Endodermal cell (in vitro differentiated cells): ENCODE measurements at places on chromosomes 5 and 9. TPM values are rescaled to one million over a fixed set of nuclear protein-coding genes. Genes with fewer than 3 reads are reported as not detected.

- no peak overlapping the region for H3K4me3 ChIP-seq
- no peak overlapping the region for H3K27ac ChIP-seq
- H3K4me1 ChIP-seq, result no peaks in the 10 kb centered on the region
- DNase-seq, result no peak
These were observed 28.6 kb downstream of the NKD2 start for GRCh38 chr5:1037123-1037670.

FRMD3 gene
- total RNA-seq, result 0.13 and 0.34 TPM in 2 replicates

DNA sequence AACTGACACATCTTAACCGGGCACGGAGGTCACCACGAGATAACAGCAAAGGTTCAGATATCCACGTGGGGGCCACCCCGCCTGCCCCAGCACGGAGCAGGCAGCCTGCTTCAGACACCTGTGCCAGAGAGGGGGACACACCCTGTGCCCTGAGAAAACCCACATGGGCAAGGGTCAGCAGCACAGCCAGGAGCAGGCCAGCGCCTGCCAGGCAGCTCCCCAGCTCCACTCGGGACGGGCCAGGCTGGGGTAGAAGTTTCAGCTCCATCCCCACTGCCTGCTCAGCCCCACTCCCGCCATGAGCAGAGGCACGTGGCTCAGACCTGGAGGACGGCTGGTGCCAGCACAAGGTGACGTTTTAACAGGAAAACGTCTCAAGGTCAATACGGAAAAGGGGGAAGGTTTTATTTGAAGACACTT, 22.2 kb downstream of the SLC12A7 start:
- no peak overlapping the region for H3K4me3 ChIP-seq
- no peak overlapping the region for H3K27ac ChIP-seq
- H3K27me3 ChIP-seq, result no peaks in the 10 kb centered on the region

GRCh38 chr9:71859939-71860338, 51.1 kb downstream of the ABHD17B start:
- no peak overlapping the region for H3K27ac ChIP-seq
- peak overlapping the region; percentile 5 for H3K4me3 ChIP-seq
- no peak for DNase-seq
- no peaks in the 10 kb centered on the region for H3K27me3 ChIP-seq
- H3K4me1 ChIP-seq, result no peaks in the 10 kb centered on the region
- peaks cover 39% of the 10 kb centered on the region for H3K36me3 ChIP-seq

DNA sequence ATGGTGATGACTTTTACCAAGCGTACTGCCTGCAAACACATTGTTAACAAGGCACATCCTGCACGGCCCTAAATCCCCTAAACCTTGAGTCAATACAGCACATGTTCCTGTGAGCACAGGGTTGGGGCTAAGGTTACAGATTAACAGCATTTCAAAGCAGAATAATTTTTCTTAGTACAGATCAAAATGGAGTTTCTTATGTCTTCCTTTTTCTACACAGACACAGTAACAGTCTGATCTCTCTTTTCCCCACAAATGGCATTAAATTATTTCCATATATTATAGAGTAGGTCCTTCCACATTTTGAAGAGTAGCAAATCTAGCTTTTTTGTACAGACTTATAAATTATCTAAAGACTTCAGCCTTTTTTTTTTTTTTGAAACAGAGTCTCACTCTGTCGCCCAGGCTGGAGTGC, 1.6 kb upstream of the TMEM141 start:
- peak overlapping the region; percentile 64 for H3K4me3 ChIP-seq
- peak overlapping the region; percentile 54 for H3K27ac ChIP-seq

GRCh38 chr5:124285071-124285470, 461.4 kb downstream of the ZNF608 start:
- H3K36me3 ChIP-seq, result no peaks in the 10 kb centered on the region
- no peak overlapping the region for H3K4me3 ChIP-seq
- H3K27me3 ChIP-seq, result no peaks in the 10 kb centered on the region
- no peak for DNase-seq
- peaks cover 16% of the 10 kb centered on the region for H3K4me1 ChIP-seq

DNA sequence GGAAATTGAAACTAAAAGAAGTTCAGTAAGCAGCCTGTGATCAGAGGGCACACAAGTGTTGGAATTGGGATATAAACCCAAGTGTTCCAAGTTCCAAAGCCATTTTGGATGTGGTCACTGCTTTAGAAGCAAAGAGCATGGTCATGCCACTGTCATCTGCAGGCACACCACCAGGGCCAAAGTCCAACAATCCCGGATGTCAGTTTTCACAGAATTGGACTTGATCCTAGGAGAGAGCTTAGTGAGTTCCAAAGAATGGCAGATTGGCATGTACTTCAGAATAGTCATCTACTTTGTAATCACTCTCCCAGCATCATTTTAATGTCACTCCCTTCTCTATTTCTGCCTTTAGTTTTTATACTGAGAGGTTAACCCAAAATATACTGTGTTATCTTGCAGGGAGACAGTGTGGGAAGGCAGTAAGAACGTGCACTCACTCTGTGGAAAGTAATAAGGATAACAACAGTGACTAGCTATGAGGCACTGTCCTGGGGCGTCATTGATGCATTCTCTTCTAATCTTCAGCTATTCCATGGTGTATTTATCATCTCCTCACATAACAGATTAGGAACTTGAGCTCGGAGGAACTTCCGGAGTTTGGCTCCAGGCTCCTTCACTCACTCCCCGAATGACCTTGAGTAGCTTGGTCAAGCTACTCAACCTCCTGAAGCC, 388.0 kb downstream of the ACTL7B start:
- H3K27ac ChIP-seq, result no peak overlapping the region
- no peaks in the 10 kb centered on the region for H3K36me3 ChIP-seq
- no peak for DNase-seq
- no peaks in the 10 kb centered on the region for H3K4me1 ChIP-seq
- no peak overlapping the region for H3K4me3 ChIP-seq
- H3K27me3 ChIP-seq, result peaks cover 8% of the 10 kb centered on the region

- no peaks in the 10 kb centered on the region for H3K36me3 ChIP-seq
- H3K4me3 ChIP-seq, result no peak overlapping the region
These were observed 65.2 kb downstream of the MRPL36 start for GRCh38 chr5:1734271-1734907.

FST gene
- total RNA-seq, result 60.9 to 111 TPM (median 63.5 TPM) in 3 replicates

GFI1B gene
- 0.29 and 0.44 TPM in 2 replicates for total RNA-seq

CBY3 gene
- total RNA-seq, result not detected in 2 replicates

GRCh38 chr9:12878351-12878978, 103.6 kb downstream of the LURAP1L start:
- no peak overlapping the region for H3K27ac ChIP-seq
- DNase-seq, result no peak
- no peaks in the 10 kb centered on the region for H3K36me3 ChIP-seq
- H3K4me3 ChIP-seq, result no peak overlapping the region

BRIX1 gene
- total RNA-seq, result 46.0 and 47.9 TPM in 2 replicates
